ENCODE measurements at places on chromosomes 7 and 10.
A peak's percentile ranks its signal among the peaks of the same experiment; 100 is the strongest.

DNA sequence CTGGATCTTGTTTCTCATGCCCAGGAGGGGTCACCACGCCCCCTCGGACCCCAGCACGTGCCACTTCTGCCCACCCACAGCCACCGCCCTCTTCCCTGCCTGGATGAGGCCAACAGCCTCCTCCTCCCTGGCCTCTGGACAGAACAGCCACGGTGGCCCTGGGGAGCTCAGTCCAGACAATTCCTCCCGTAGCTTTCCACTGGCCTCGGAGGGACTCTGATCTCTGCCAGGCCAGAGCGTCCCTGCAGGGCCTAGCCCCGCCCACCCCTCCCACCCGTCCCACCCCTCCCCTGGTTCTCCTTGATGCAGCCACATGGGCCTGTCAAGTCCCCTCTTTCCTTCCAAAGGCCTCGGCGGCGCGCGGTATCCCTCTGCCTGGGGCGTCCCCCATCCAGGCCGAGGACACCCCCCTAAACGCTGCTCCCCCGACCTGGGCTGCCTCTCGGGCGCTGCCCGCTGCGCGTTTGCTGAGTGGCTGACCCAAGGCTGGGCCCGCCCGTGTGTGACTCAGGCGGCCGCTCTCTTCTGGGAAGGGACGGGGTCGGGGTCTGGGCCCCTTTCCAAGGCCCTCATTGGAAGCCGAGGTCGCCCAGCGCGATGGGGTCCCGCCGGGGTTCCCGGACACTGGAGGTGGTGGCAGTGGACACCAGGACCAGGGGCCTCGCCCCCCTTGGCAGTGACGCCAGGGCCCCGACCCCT, 557 bp downstream of the TMEM120A start:
- peak; percentile 15 for DNase-seq

DNA sequence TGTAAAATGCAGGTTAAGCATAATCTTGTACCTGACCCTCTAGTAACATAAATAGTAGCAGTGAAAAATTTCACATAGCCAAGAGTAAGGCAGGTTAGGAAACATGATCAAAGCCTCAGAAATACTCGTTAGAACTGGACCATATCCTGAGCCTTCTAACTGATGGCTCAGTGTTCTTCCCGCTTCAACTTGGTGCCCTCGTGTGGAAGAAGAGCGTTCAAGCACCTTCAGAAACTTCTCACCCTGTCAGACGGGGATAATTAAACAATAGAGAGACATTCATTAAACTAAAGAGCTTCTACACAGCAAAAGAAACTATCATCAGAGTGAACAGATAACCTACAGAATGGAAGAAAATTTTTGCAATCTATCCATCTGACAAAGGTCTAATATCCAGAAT, 124.5 kb downstream of the MYOF start:
- peak; percentile 31 for DNase-seq

GRCh38 chr7:57400531-57401155, 49.3 kb upstream of the ZNF716 start:
- DNase-seq, result no peak

- peak; percentile 11 for DNase-seq
Observed at GRCh38 chr10:98267894-98268693, at the start of gene LOXL4. TSS of gene LOXL4 (minus strand) at chr10:98268194. CDS start at chr10:98263019, 5,175 bp downstream.

GRCh38 chr10:101771380-101771779, 4.5 kb downstream of the FGF8 start:
- DNase-seq, result no peak

DNA sequence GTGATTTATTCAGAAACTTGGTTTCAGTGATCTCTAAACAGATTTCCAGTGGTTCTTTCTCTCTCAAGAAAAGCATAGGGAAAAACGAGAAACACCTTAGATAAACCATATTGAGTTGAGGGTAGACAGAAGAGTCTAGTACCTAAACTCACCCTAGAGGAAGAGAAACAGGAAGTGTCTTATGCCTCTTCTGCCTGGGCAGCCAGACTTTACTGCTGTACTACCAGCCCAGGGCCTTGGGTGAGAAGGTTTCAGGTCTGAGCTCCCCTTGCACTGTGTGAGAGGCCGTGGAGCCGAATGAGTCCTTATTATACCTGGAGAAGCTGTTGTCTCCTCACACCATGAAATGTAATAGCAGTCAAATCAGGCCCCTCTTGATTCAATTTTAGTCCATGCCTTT, 18.2 kb downstream of the HIF1AN start:
- DNase-seq, result no peak

DNA sequence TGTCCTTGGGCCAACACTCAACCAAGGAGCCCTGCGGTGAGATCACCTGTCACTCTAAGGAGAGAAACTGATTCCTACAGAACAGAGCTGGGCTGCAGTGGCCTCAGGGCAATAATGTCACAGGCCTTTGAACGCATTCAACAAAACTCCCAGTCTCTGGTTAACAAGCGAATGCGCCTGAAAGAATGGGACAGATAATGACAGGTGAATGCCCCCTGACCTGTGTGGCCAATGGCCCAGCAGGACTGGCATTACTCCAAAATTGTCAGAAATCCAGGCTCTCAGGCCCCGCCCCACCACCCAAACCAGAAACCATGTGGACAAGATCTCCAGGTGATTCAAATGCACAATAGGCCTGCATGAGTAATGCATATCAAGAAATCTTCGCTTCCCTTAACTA, 277.7 kb upstream of the KLF6 start:
- no peak for DNase-seq
